ENCODE measurements at places on chromosomes 6 and 20. TPM values are rescaled to one million over a fixed set of nuclear protein-coding genes. Genes with fewer than 3 reads are reported as not detected.
A peak's percentile ranks its signal among the peaks of the same experiment; 100 is the strongest.

The TFAP2C gene
- total RNA-seq, result 36.3 TPM

The APOM gene
- total RNA-seq, result 1.6 TPM

The PI3 gene
- total RNA-seq, result 175 TPM

The ATP5F1E gene
- 58.5 TPM for total RNA-seq

The FILIP1 gene
- total RNA-seq, result not detected

The HLA-DOB gene
- 0.29 TPM for total RNA-seq

The PMEPA1 gene
- 21.9 TPM for total RNA-seq

The ZSCAN9 gene
- 10.8 TPM for total RNA-seq

The SLC17A1 gene
- total RNA-seq, result not detected

DNA sequence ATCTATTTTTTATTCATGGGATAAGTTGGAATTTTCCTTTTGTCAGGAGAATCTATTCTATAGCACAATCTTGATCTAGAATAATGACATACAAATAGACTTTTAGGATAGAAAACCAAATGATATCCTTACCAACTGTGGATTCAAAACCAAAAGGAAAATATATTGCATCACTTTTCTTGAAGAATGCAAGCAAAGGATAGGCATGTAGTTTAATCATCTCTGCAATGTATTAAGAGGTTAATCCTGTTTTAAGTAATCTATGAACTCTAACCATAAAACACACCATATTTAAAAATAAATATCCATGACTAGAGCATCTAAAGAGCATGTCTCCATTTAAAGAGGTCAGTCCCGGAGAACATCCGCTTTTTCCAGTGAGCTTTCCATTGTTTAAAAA is 106.7 kb upstream of the CNKSR3 start:
- no peak overlapping the region for H3K27ac ChIP-seq
- H3K4me1 ChIP-seq, result peaks cover 14% of the 10 kb centered on the region
- no peaks in the 10 kb centered on the region for H3K27me3 ChIP-seq

DNA sequence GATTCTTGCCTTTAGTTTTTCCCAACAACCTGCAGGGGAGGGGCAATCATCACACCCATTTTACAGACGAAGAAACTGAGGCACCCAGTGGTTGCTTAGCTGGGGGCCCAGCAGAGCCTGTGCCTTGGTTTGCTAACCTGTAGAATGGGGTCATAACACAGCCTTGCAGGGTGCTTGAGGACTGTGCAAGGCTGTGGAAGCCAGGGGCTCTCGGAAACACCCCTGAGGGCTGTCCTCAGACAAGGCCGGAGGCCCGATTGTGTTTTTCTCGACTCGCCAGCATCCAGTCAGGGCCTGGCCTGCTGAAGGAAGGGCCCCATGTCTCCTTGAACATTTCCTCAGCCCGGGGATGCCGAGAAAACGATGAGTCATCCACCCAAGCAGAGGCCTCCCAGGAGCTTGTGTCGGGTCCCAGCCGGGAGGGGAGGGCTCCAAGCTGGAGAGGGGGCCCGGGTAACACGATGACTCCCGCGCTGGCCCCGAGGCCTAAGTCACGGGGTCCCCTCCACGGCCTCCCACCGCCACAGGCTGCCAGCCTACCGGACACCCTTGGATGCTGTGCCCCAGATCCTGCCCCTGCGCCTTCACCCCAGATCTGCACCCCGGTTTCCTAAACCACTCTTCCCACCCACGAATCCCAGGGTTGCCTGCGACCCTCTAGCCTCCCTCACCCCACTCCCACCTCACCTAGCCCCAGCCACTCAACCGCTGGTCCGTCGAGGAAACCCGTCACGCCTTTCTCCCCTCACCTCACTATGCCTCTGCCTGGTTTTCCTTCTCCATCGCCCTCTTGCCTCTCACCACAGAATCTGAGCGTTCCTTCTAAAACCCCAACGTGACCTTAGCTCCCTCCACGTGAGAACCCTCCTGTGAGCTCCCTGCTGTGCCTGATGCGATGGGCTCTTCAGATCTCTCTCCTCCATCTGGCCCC is 10.6 kb downstream of the NOL4L start:
- no peaks in the 10 kb centered on the region for H3K4me1 ChIP-seq
- no peaks in the 10 kb centered on the region for H3K36me3 ChIP-seq
- no peaks in the 10 kb centered on the region for H3K27me3 ChIP-seq
- peak; percentile 34 for DNase-seq
- H3K27ac ChIP-seq, result no peak overlapping the region
- no peak overlapping the region for H3K4me3 ChIP-seq

DNA sequence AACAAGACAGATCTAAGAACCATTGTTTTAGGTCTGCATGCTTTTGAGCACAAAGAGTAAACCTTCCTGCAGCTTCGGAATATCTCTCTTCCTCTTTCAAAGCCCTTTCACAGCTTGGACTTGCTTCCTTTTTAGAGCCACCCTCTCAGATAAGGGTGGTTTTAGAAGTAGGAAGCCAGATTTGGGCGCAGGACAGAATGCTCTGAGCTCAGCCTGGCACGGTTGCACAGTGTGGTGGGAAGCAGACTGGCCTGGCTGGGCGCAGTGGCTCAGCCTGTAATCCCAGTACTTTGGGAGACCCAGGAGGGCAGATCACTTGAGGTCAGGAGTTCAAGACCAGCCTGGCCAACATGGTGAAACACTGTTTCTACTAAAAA is 35.6 kb upstream of the PNRC1 start:
- H3K27me3 ChIP-seq, result no peaks in the 10 kb centered on the region
- H3K27ac ChIP-seq, result no peak overlapping the region
- peaks cover 25% of the 10 kb centered on the region for H3K4me1 ChIP-seq
- DNase-seq, result no peak

DNA sequence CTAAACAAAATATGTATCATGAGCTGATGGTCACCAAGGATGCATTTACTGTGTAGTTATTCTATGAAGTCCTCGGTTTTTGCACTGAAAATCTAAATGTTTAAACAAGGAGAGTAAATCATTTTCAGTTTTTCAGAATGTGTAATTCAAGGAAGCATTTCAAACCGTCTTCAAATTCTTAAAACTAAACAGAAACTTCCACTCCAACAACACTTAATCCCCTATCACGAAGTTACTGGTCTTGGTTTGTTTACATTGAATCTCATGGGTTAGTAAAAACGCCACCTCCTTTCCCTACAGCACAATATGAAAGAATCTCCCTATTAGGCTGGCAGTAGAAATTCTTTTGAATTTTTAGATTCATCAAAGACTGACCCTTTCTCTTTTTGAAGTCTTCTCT is 192.9 kb downstream of the AIG1 start:
- H3K36me3 ChIP-seq, result no peaks in the 10 kb centered on the region
- no peaks in the 10 kb centered on the region for H3K4me1 ChIP-seq
- no peak overlapping the region for H3K27ac ChIP-seq
- H3K27me3 ChIP-seq, result no peaks in the 10 kb centered on the region
- H3K4me3 ChIP-seq, result no peak overlapping the region

DNA sequence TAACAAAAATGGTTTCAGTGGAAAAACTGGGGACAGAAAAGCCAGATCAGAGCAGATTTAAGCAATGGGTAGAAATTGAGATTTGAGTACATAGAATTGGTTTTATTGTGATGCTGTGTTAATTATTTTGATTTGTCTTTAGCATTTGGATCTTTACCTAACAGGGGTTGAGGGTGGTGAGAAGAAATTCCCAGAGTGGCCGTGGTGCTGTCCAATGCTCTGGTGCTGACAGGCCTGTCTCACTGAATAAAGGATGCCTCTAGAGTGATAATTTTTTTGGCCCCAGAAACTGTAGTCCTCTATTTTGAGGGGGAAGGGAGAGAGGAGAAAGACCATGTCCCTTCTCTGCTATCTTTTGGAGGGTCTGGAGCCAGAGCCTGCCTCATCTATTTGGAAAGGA is 79.1 kb downstream of the LYRM2 start:
- no peak for DNase-seq
- no peak overlapping the region for H3K27ac ChIP-seq
- no peaks in the 10 kb centered on the region for H3K4me1 ChIP-seq
- H3K4me3 ChIP-seq, result no peak overlapping the region
- H3K27me3 ChIP-seq, result no peaks in the 10 kb centered on the region

DNA sequence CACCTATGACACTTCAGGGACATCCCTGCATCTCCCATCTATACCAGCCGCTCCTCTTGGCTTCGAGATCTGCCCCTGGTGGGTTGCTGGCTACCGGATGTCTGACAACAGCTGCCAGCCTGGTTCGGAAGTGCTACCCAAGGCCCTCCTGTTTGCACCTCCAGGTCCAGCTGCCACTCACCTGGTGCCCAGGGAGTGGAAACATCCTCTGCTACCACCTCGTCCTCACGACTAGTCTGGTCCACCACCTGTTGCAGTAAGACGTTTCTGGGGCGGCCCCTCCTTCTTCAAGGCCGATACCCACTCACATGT is 8.3 kb upstream of the PCMTD2 start:
- no peak for DNase-seq
- no peaks in the 10 kb centered on the region for H3K36me3 ChIP-seq
- no peak overlapping the region for H3K27ac ChIP-seq
- peaks cover 72% of the 10 kb centered on the region for H3K27me3 ChIP-seq
- no peaks in the 10 kb centered on the region for H3K4me1 ChIP-seq
- no peak overlapping the region for H3K4me3 ChIP-seq

GRCh38 chr6:82910395-82910794 is 155.2 kb downstream of the UBE3D start:
- no peak overlapping the region for H3K27ac ChIP-seq
- peaks cover 34% of the 10 kb centered on the region for H3K4me1 ChIP-seq
- H3K4me3 ChIP-seq, result no peak overlapping the region
- DNase-seq, result no peak
- H3K27me3 ChIP-seq, result no peaks in the 10 kb centered on the region
- no peaks in the 10 kb centered on the region for H3K36me3 ChIP-seq

GRCh38 chr6:134980846-134981245 is 30.9 kb upstream of the ALDH8A1 start:
- H3K27ac ChIP-seq, result no peak overlapping the region
- no peaks in the 10 kb centered on the region for H3K4me1 ChIP-seq
- no peak overlapping the region for H3K4me3 ChIP-seq
- H3K27me3 ChIP-seq, result no peaks in the 10 kb centered on the region
- no peak for DNase-seq

DNA sequence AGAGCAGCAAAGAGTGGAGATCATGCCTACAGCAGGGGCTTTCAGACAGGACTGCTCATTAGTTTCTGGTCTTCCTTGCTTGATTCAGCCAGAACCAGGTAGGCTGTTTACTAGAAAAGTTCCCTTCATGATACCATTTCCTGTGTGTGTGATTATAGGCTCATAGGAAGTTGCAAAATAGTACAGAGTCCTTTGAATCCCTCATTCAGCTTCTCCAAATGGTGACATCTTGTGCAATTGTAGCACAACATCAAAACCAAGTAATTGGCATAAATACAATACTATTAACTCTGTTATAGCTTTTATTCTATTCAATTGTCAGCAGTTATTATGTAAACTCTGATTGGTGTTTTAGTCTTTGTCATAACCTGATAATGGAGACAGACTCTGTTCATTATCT is 347.3 kb upstream of the CDH4 start:
- no peaks in the 10 kb centered on the region for H3K27me3 ChIP-seq
- H3K4me1 ChIP-seq, result no peaks in the 10 kb centered on the region

GRCh38 chr6:47473791-47474346 is 3.7 kb upstream of the CD2AP start:
- H3K4me1 ChIP-seq, result peaks cover 7% of the 10 kb centered on the region
- H3K27ac ChIP-seq, result no peak overlapping the region
- peak; percentile 23 for DNase-seq

GRCh38 chr20:57795342-57795697 is 85.5 kb upstream of the PMEPA1 start:
- peak; percentile 86 for DNase-seq
- peaks cover 45% of the 10 kb centered on the region for H3K4me1 ChIP-seq
- no peaks in the 10 kb centered on the region for H3K27me3 ChIP-seq

GRCh38 chr6:2141644-2142290 is 103.6 kb downstream of the GMDS start:
- no peak for DNase-seq
- H3K27ac ChIP-seq, result no peak overlapping the region
- H3K27me3 ChIP-seq, result no peaks in the 10 kb centered on the region
- no peaks in the 10 kb centered on the region for H3K4me1 ChIP-seq
- no peaks in the 10 kb centered on the region for H3K36me3 ChIP-seq
- H3K4me3 ChIP-seq, result no peak overlapping the region

DNA sequence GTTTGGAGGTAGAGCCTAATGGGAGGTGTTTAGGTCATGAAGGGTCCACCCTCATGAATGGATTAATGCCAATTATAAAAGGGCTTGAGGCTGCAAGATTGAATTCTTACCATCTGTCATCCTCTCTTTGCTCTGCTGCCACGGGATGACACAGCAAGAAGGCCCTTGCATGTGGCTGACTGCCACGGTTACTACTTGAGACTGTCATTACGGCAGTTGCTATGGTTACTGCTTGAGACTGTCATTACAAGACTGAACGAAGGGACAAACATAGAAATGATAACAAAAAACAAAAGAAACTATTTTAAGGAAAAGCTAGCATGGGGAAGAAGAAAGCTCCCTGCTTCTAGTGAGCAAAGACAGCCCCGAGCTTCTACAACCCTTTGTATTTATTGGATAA is 715.0 kb downstream of the TFAP2A start:
- no peaks in the 10 kb centered on the region for H3K4me1 ChIP-seq
- H3K27me3 ChIP-seq, result peaks cover 14% of the 10 kb centered on the region
- H3K36me3 ChIP-seq, result no peaks in the 10 kb centered on the region
- DNase-seq, result no peak

- 0 out of 2 replicates have a peak, but pooled peaks cover under 1% of the 10 kb centered on the region for H3K36me3 ChIP-seq
- DNase-seq, result no peak
- no peak overlapping the region for H3K4me3 ChIP-seq
These were observed 64.8 kb downstream of the AIG1 start for GRCh38 chr6:143125455-143125854.

DNA sequence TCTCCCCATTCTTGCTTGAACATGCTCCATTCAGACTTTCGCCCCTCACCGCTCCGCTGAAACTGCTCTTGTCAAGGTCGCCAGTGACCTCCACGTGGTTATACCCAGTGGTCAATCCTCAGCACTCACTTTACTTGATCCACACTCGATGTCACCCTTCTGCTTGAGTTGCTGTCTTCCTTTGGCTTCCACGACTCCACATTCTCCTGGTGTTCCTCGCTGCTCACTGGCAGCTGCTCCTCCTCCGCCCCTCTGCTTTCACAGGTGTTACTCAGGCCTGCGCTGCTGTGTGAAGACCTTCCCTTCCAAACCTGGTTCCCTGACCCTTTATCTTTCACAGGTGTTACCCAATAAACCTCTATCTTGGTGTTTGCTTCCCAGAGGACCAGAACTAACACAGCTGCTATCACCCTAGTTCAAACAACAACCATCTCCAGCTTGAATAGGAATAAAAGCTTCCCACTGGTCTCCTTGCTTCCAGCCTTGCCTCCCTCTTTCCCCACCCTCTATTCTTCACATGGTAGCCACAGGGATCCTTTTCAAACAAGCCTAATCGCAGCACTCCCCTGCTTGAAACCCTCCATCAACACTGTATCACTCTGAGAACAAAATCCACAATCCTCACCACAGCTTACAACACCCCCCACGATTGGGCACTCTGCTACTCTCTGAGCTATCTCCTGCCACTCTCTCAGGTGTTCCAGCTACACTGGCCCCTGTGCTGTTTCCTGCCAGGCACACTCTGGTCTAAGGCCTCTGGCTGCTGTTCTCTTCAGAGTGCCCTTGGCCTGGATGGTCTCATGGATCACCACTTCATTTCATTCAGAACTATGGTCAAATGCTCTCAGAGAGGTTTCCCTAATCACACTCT is 10.7 kb downstream of the PPIL1 start:
- H3K27me3 ChIP-seq, result no peaks in the 10 kb centered on the region
- H3K4me3 ChIP-seq, result no peak overlapping the region
- no peak for DNase-seq
- H3K27ac ChIP-seq, result no peak overlapping the region
- H3K4me1 ChIP-seq, result no peaks in the 10 kb centered on the region

- H3K36me3 ChIP-seq, result peaks cover 3% of the 10 kb centered on the region
- H3K27ac ChIP-seq, result peak overlapping the region; percentile 84
- H3K4me1 ChIP-seq, result peaks cover 37% of the 10 kb centered on the region
- H3K27me3 ChIP-seq, result no peaks in the 10 kb centered on the region
These were observed 100.4 kb downstream of the JAG1 start for GRCh38 chr20:10573273-10573950.

- no peaks in the 10 kb centered on the region for H3K27me3 ChIP-seq
- no peak overlapping the region for H3K27ac ChIP-seq
- DNase-seq, result no peak
These were observed 187.7 kb upstream of the PRSS16 start for GRCh38 chr6:27059621-27060425.
